ENCODE measurements at places on chromosomes 1 and 21. TPM values are rescaled to one million over a fixed set of nuclear protein-coding genes. Genes with fewer than 3 reads are reported as not detected.

OLIG2 gene
- not detected for total RNA-seq

DNA sequence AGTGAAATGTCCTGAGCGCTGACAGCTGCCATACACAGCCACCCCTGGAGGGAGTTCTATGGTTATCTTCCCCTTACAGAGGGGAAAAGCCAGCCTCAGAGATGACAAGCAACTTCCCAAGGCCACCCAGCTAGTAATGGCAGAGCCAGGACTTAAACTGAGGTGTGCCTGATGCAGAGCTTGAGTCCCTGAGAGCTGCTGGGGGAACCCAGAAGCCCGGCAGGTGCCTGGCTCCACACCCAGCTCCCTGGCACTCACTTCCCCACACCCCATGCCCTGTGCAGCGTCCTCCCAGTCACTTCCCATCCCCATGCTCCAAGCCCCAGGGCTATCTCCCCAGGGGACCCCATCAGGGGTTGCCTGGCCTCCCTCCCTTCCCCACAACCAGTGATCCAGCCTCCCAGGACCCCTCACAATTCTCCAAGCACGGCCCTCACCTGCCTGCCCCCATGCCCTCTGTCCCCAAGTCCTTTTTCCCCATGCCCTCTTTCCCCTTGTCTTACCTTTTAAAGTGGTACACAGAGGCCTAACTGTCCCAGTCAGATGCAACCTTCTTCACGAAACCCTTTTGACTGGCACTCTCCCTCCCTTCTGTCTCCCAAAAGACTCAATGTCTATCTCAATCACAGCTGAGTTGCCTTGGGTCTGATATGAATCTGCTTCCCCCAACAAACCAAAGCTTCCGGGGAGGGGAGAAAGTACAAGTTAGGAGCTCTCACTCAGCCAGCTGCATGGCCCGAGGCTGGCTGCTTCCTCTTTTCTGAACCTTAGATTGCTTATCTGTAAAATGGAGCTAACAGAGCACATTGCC is 39.8 kb upstream of the LRP8 start:
- DNase-seq = no peak

ZNF593OS gene
- total RNA-seq = not detected

GRCh38 chr1:1272341-1273208 is 1.1 kb downstream of the UBE2J2 start:
- no peak for DNase-seq

- DNase-seq = no peak
These were observed at the start of gene ARID4B for GRCh38 chr1:235327559-235328270. ARID4B (minus strand) TSS chr1:235328179; CDS start chr1:235326919, 1,260 bp downstream.

Measured in tongue (tissue), 3 donors.